ENCODE measurements at places on chromosomes 5 and 9.

DNA sequence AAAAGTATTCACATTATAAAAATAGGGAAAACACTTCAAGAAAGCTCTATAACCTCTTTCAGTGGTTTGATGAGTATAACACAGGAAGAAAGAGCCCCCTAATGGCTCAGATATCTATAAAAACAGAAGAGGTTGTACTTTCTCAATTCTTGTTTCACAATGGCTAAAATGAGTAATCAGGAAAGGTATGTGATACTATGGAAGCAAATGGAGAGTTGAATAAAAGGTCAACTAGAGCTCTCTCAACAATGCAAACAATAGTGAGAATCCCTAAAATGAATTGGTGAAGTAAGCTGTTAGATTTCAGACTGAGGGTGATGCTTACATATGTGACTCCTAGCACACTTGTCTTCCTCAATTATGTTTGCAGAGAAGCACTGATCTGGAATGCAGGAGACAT is 584.6 kb upstream of the CDH18 start:
- DNase-seq = peak; percentile 6

DNA sequence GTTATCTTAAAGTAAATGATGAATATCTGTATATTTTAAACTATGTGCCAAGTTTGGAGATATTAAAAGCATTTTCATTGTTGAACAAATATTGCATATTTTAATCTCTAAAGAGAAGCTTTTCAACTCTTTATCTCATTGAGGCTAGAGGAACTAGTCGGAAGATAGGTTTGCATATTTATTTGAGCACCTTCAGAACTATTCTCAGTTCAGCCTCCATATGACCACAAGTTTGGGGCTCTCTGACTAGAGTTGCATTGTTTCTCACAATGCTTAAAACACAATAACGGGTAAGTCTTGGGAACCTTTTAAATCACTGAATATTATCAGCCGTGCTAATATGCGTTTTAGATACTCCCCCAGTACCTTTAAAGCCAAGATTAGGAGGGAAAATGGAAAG is 47.3 kb upstream of the CTXN3 start:
- no peak for DNase-seq

DNA sequence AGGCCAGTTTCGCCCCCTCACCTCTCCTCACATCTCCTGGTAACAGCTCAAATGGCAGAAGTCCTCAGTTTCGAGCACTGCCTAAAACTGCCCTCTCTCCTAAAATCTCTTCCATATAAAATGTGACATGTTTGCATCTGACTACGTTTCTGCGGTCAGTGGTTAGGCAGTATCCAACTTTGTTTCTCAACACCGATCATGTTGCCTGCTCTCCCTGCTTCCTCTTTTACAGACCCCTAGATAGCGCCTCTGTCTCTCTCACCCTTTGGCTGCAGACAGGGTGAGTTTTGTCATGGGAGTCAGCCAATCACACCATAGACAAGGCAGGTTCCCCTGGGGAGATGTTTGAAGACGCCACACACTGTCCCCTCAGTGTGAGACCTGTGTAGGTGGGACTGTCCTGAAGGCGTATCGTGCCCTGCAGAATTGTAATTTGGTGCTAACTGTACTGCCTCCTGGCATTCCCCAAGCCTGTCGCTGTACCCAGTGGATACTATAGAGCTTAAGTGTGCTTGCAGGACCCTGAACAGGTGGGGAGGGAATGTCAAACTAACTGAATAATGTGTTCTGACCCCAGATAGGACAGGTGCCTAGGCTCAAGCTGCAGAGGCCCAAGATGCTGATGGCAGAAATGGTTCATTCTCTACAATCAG is 1.1 kb downstream of the HEXB start:
- no peak for DNase-seq

DNA sequence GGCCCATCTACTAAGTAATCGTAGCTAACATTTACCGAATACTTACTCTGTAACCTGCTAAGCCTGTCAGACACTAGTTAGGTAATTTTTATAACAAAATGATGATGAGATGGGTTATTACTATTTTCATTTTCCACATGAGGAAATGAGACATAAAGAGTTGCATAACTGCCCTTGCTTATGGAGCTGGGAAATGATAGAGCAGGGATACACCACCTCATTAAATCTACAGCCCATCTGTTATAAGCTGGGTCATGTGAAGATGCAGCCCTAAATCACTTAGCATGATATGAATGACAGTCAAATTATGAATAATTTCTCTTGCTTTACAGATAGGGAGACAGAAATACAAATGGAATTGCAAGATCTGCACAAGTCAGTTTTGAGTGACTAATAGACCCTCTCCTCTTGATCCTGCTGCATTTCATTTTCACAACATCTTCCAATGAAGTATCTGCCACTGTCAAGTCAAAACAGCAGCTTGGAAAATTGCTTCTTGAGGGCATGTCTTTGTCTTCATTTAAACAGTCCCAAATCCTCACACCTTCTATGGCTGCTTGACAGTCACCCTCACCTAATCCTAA is 364.7 kb downstream of the PRELID2 start:
- DNase-seq = no peak

DNA sequence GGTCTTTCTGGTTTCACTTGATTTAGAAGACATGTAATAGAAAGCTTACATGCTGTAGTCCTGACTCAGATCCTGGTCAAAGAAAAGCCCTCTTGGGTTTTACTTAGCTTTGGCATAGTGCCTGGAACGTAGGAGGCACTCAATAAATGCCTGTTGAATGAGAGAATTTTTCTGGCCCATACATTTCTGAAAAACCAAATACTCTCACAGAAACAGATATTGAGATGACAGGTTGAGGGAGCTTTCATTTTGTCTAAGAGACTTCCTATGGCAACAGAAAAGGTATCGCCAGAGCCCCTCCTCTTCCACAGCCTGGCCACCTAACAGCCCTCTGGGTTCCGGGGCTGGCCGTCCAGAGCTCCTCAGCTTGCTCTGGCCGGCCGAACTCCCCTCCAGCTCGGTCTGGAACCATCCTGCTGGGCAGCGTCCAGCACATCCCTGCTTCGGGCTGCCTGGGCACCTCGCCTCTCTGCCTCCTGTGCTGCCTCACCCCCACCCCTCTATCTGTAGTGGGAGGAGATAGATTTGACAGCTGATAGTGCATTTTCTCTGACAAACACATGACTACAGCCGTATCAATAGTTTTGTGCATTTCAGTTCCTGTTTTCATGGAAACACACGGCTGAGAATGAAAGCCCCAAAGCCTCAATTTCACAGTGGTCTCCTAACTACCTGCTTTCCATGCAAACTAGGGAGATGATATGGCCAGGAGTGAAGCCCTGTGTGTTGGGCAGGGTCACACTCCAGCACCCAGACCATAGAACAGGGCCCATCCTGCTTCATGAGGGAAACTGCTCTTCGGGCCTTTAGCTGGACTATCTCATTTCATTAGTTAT is 1.1 kb downstream of the IL4 start:
- no peak for DNase-seq

DNA sequence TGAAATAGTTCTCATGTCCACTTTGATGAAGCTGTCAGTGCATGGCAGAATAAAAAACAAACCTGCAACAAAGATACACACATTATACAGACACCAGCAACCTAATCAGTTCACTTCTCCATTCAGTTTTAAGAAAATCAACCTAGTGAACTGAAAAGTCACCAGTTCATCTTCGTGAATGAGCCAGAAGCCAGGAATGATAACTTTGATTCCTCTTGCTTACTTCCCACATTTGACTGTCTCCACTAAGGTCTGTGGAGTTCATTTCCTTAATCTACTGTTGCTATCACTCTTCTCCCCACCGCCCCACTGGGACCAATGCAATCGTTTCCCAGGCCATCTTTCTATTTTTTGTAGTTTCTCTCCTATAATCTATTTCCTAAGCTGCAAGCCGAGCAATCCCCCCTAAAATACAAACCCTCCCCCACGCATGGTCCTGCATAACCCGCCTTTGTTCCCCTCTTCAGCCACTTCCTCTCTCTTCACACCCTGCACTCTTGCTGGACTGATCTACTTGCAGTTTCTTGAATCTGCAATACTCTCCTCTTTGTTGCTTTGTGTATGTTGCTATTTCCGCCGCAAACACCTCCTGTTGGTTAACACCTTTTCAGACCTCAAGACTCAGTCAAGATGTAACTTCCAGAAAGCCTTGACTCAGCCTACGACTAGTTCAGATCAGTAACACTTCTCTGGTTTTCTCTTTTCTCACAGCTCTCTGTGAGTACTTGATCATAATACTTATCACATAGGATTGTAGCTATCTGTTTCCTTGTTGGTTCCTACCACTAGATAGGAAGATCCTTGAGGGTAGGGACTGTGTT is 16.6 kb downstream of the STOM start:
- no peak for DNase-seq

GRCh38 chr5:123496892-123497291 is 15.1 kb upstream of the CSNK1G3 start:
- DNase-seq = no peak

DNA sequence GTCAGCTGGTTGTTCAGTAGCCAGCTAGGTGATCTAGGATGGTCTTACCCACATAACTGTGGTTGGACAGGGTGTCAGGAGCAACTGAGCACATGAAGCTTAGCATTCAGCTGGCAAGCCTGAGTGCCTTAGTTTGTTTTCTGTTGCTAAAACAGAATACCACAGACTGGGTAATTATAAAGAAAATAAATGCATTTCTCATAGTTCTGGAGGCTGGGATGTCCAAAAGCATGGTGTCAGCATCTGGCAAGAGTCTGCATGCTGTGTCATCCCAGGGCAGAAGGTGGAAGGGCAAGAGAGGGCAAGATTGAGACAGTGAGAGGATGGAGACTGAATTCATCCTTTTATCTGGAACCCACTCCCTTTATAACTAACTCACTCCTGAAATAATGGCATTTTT is 921.5 kb downstream of the TLE4 start:
- DNase-seq = no peak

- no peak for DNase-seq
Measured at GRCh38 chr5:111929261-111929660, 172.3 kb upstream of the NREP start.

GRCh38 chr9:72775570-72775969 is 177.3 kb downstream of the ALDH1A1 start:
- DNase-seq = no peak

- no peak for DNase-seq
Measured at GRCh38 chr5:155091063-155091648, 77.6 kb downstream of the KIF4B start.

GRCh38 chr9:89319015-89319905 is 960 bp downstream of the SECISBP2 start:
- no peak for DNase-seq

DNA sequence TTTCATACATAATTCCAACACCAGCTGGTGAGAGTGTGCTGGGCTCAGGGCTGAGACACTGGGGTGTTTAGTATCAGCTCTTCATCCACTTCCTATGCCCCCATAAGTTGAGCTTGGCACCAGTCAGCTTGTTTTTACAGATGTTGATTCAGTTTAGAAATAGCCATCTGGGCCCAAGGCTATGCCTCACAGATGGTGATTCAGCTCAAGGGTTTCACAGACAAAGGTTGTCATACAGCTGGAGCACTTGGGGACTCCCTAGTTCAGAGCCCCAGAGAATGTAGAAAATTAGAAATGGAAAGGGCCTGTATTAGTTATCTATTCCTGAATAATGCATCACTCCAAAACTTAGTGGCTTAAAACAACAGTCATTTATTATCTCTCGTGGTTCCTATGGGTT is 10.3 kb upstream of the CRHBP start:
- peak; percentile 59 for DNase-seq

DNA sequence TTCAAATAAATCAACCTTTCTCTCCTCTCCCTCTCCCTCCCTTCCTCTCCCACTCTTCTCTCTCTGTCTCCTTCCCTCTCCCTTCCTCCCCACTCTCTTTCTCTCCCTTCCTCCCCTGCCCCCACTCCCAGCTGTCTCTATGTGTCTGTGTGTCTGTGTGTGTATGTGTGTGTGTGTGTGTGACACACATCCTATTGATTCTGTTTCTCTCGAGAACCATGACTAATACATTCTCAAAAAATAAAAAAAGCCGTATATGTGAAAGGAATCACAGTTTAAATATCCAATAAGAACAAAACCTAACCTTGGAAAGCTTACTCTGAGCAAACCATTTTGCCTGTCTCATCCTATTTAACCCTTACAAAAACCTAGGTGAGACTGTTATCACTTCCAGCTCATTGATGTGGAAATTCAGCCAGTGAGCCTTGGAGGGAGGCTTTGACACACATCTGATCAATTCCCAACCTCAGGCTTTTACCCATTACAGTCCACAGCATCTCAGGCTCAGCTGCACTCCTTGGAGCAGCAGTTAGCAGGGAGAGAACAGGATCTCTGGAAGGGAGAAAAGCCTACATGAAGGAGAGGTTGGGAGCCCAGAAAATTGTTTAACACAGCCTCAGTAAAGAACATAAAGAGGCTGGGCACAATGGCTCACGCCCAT is 8.3 kb downstream of the HSD17B3 start:
- no peak for DNase-seq

GRCh38 chr5:87354496-87354895 is 58.2 kb downstream of the CCNH start:
- DNase-seq = no peak

GRCh38 chr5:171494452-171495121 is 75.1 kb downstream of the FGF18 start:
- DNase-seq = no peak

DNA sequence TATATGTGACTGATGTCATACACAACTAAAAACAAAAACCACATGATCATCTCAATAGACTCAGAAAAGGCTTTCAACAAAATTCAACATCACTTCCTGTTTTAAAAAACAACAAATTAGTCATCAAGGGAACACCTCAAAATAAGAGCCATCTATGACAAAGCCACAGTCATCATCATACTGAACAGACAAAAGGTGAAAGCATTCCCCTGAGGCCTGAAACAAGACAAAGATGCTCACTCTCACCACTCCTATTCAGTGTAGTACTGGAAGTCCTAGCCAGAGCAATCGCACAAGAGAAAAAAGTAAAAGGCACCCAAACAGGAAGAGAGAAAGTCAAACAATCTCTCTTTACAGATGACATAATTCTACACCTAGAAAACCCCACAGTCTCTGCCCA is 893.5 kb upstream of the EDIL3 start:
- DNase-seq = no peak

DNA sequence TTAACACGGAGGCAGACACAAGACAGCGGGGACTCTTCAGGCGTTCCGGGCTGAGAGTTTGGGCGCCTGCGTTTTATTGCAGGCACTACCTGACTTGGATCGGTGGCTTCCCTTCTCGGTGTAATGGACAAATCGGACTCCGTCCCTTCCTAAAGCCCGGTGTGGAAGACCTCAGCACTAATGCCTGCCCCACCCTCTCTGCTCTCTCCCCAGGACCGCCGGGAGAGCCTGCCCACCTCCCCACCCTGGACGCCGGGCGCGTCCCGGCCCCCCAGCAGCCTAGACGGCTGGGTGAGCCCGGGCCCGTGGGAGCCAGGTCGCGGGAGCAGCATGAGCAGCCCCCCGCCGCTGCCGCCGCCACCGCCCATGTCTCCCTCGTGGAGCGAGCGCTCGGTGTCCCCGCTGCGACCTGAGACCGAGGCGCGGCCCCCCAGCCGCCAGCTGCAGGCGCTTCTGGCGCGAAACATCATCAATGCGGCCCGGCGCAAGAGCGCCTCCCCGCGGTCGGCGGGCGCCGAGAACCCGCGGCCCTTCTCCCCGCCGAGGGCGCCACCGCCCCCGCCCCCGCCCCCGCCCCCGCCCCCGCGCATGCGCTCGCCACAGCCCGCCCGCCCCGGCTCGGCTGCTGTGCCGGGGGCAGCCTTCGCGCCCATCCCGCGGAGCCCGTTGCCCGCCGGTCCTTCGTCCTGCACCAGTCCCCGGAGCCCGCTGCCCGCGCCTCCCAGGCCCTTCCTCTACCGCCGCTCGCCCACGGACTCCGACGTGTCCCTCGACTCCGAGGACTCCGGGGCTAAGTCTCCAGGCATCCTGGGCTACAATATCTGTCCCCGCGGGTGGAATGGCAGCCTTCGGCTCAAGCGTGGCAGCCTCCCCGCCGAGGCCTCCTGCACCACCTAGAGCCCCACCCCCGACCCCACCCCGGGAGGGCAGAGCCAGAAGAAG is 4.6 kb upstream of the MYOZ3 start:
- DNase-seq = no peak
